ENCODE measurements at places on chromosomes 12 and 14.

- H3K27me3 ChIP-seq = peaks cover 97% of the 10 kb centered on the region
- H3K36me3 ChIP-seq = no peaks in the 10 kb centered on the region
- DNase-seq = no peak
- H3K27ac ChIP-seq = no peak overlapping the region
Measured at GRCh38 chr14:56799343-56799645, 11.0 kb downstream of the OTX2 start.

GRCh38 chr12:62268956-62269355, 8.8 kb downstream of the USP15 start:
- no peak overlapping the region for H3K27ac ChIP-seq
- no peaks in the 10 kb centered on the region for H3K4me1 ChIP-seq
- H3K4me3 ChIP-seq = no peak overlapping the region
- no peak for DNase-seq
- H3K36me3 ChIP-seq = no peaks in the 10 kb centered on the region

DNA sequence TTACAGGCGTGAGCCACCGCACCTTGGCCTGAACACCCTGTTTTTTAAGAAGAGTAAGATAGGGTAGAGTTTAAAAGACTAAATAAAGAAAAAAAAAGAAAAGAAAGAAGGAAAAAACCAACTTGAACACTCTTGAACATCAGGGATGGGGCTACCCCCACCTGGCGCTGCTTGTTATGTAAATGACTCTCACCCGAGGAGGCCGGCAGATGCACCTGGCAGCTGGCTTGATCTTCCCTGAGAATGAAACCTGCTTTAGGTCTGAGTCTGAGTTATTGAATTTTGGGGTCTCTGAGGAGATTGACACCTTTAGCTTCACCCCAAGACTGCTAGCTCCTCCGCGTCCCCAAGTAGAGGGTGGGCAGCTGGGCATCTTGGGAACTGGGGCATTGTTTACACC, 15.5 kb upstream of the MEG3 start:
- no peak overlapping the region for H3K27ac ChIP-seq
- H3K4me1 ChIP-seq = peaks cover 6% of the 10 kb centered on the region
- DNase-seq = no peak
- peaks cover 13% of the 10 kb centered on the region for H3K36me3 ChIP-seq

GRCh38 chr12:103114296-103115055, 157.0 kb downstream of the ASCL1 start:
- no peak overlapping the region for H3K27ac ChIP-seq
- DNase-seq = no peak
- no peaks in the 10 kb centered on the region for H3K36me3 ChIP-seq
- H3K4me3 ChIP-seq = no peak overlapping the region

- H3K27me3 ChIP-seq = peaks cover 28% of the 10 kb centered on the region
- no peak overlapping the region for H3K27ac ChIP-seq
- H3K36me3 ChIP-seq = peaks cover 16% of the 10 kb centered on the region
- no peak for DNase-seq
- no peak overlapping the region for H3K4me3 ChIP-seq
Measured at GRCh38 chr14:95305145-95305544, 14.6 kb downstream of the CLMN start.

DNA sequence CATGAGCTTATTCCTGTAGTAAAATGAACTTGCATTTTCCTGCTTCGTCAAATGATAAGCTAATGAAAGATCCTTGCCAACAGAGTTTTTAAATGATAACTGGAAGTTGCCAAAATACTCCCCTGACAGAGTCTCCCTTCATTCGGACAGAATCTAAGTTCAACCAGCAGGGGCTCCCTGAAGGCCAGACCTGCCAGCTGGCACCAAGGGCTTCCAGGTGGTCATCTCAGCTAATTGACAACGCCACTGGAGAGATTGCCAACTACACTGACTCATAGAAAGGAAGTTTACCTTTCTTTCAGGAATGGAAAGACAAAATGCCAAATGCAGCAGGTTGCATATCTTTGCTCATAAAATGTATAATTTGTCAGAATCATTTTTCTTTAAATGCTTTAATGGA, 462.8 kb downstream of the GXYLT1 start:
- no peak for DNase-seq
- H3K36me3 ChIP-seq = no peaks in the 10 kb centered on the region
- H3K27me3 ChIP-seq = peaks cover 4% of the 10 kb centered on the region

GRCh38 chr12:69872804-69873203, 47.8 kb downstream of the MYRFL start:
- no peaks in the 10 kb centered on the region for H3K4me1 ChIP-seq
- H3K36me3 ChIP-seq = no peaks in the 10 kb centered on the region
- H3K27ac ChIP-seq = no peak overlapping the region
- H3K27me3 ChIP-seq = peaks cover 5% of the 10 kb centered on the region
- DNase-seq = no peak

- DNase-seq = no peak
- H3K36me3 ChIP-seq = peaks cover 34% of the 10 kb centered on the region
- peaks cover 21% of the 10 kb centered on the region for H3K4me1 ChIP-seq
- peak overlapping the region; percentile 71 for H3K27ac ChIP-seq
Measured at GRCh38 chr12:97200181-97200580, 262.4 kb upstream of the RMST start.

DNA sequence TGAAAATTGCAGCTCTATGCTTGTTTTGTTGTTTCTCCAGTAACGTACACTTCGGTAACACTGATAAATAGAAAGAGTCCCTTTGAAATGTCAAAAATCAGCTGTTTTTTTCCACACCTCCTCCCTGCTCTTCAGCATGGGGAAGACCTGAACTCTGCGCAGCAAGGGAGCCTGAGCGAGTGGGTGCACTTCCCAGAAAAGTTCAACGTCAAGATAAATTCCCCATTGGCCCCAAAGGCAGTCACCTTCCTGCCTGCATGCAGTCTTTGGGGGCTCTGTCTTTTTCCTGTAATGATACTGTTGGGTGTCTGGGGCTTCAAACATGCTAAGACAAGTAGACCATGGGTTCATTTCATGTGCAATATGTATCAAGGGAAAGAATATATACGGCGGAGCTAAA, 8.8 kb upstream of the FOXG1 start:
- peaks cover 15% of the 10 kb centered on the region for H3K4me1 ChIP-seq
- no peaks in the 10 kb centered on the region for H3K36me3 ChIP-seq
- H3K4me3 ChIP-seq = no peak overlapping the region
- H3K27me3 ChIP-seq = peaks cover 93% of the 10 kb centered on the region
- no peak for DNase-seq

DNA sequence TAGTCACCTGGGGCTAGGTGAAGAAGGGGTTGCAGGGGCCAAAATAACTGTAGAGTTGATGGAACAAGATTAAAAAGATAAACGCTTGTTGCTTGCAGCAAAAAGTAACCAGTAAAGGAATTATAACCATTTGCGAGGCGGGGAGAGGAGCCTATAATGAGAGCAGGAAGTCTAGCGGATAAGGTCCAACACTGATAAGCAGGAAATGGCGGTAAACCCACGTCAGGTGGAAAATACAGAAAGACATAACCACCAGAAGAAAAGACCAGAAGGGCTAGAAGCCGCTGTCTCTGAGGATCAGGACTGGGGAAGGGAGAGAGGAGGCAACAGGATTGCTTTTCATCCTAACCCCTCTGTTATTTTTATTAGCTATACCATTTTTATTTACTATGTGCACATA, 303.3 kb downstream of the DPF3 start:
- H3K27me3 ChIP-seq = peaks cover 14% of the 10 kb centered on the region
- H3K4me1 ChIP-seq = peaks cover 21% of the 10 kb centered on the region
- peaks cover 3% of the 10 kb centered on the region for H3K36me3 ChIP-seq
- no peak overlapping the region for H3K27ac ChIP-seq

DNA sequence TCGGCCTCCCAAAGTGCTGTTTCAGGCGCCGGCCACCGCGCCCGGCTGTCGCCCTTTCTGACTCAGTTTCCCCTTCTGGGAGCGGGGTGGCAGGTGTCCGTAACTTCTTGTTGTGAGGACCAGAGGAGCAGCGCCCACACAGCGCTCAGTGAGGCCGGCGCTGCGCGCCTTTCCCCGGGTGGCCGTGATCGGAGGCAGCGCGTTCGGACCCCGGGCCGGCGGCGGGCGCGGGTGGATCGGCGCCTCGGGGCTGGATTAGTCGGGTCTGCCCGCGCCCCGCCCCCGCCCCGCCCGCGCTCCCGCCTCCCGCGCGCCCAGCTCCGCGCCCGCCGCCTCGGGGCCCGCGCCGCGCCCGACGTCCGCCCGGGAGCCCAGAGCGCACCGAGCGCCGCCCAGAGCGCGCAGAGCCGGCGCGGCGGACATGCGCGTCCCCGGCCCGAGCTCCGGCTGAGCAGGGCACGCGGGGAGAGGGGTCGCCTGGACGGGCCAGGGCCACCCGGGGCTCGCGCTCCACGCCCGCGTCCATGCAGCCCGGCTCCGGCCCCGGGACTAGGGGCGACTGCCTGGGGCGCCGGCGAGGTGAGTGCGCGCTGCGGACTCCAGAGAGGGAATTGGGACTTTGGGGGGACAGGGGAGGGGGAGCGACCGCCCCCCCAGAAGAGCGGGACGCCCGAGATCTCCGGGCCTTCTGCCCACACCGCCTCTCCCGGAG, 50.6 kb downstream of the LRCOL1 start:
- peak; percentile 74 for DNase-seq
- no peaks in the 10 kb centered on the region for H3K36me3 ChIP-seq
- peaks cover 6% of the 10 kb centered on the region for H3K27me3 ChIP-seq
- no peak overlapping the region for H3K27ac ChIP-seq
- H3K4me1 ChIP-seq = peaks cover 18% of the 10 kb centered on the region
- H3K4me3 ChIP-seq = peak overlapping the region; percentile 75

GRCh38 chr12:49019120-49019430, 499 bp upstream of the PRKAG1 start:
- H3K27me3 ChIP-seq = peaks cover 3% of the 10 kb centered on the region
- H3K4me3 ChIP-seq = peak overlapping the region; percentile 92
- H3K27ac ChIP-seq = peak overlapping the region; percentile 94
- H3K4me1 ChIP-seq = peaks cover 34% of the 10 kb centered on the region
- DNase-seq = no peak

GRCh38 chr12:121255433-121255832, 41.1 kb downstream of the CAMKK2 start:
- H3K27me3 ChIP-seq = no peaks in the 10 kb centered on the region
- H3K36me3 ChIP-seq = peaks cover 88% of the 10 kb centered on the region
- DNase-seq = no peak
- no peak overlapping the region for H3K4me3 ChIP-seq
- H3K4me1 ChIP-seq = peaks cover 26% of the 10 kb centered on the region
- H3K27ac ChIP-seq = no peak overlapping the region

DNA sequence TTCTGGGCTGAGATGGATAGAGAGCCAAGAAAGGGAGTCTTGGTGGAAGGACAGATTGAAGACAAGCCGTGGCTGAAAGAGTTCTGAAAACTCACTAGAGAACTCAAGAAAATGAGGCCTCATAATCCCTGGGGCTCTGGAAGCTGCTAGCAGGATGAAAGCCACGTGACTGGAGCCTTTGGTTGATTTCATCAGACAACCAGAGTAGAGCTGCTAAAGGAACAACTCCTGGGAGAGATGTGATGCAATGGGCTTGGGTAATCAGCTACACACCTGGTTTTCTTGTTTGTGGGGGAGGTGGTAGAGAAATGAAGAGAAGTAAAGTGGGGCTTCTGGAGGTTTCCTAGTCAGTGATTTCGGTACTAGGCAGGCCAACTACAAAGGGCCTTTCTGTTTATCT, 13.4 kb downstream of the CSRNP2 start:
- peaks cover 71% of the 10 kb centered on the region for H3K36me3 ChIP-seq
- H3K4me3 ChIP-seq = no peak overlapping the region
- peak overlapping the region; percentile 11 for H3K27ac ChIP-seq
- peaks cover 4% of the 10 kb centered on the region for H3K27me3 ChIP-seq

DNA sequence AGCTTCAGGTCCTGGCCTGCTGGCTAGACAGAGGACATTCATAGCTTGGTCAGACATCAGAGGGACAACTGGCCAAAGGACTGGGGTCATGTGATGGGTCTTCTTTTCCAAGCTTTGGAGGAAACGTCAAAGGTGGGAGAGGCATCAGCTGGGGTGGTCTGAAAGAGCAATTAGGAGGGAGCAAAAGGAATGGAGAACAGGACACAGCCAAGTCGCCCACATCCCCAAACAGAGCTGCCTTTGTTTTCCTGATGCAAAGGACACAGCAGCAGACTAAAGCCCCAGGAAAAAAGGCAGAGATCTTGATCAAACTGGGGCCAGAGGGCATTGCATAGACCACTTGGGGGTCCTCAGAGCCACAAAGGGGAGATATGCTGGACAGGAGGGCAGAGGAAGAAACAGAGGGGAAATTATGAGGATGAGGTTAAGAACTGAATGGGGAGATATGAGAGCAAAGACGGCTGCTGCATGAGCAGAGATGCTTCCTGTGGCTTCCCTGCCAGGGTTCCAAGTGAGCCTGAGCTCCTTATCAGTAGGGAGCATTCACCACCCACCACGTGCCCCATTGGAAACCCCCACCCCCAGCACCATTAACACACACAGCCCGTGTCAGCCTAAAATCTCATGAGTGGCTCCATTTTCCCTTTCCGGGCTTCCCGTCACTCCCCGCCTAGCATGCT, 62.4 kb downstream of the ANO2 start:
- no peak overlapping the region for H3K27ac ChIP-seq
- peaks cover 12% of the 10 kb centered on the region for H3K27me3 ChIP-seq
- no peaks in the 10 kb centered on the region for H3K4me1 ChIP-seq
- H3K4me3 ChIP-seq = no peak overlapping the region

Measured in nephron progenitor cell (in vitro differentiated cells).